ENCODE measurements at places on chromosomes 7 and 10.
A peak's percentile ranks its signal among the peaks of the same experiment; 100 is the strongest.

DNA sequence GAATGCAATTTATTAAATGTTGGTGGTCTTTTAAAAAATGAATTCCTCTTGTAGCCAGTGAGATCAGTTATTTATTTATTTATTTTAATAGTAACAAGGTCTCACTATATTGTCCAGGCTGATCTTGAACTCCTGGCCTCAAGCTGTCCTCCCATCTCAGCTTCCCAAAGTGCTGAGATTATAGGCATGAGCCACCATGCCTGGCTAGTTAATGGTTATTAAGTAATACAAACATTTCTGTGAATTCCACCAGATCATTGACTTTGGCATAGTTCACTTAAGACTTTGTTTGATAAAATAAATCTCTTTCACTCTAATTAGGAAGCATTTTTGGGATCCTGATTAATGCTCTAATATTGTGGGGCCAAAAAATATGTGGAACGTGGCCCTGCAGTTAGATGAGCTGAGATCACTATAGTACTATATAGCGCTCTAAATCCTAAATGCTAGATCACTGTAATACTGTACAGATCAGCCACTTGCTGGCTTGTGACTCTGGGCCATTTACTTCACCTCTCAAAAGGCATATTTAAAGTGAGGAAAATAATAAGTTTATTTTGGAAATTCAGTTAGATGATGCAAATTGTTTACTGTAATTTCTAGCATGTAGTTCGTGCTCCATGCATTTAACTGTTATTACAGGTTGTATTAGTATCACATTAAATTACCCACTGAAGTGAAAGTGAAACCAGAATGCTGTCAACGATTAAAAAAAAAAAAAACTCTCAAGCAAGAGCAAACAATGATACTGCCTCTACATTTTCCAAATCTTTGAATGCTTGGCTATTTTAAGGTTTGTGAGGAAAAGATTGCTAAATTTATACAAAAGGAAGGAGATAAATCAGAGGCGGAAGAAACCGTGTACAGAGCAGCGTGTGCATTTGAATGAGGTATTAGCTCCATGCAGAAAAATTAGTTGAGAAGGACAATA, 15.9 kb upstream of the FAS start:
- DNase-seq: no peak

- no peak for DNase-seq
Observed at GRCh38 chr7:99028261-99028973, 115.5 kb downstream of the SMURF1 start.

- peak; percentile 33 for DNase-seq
Observed at GRCh38 chr7:48154792-48155413, 16.4 kb upstream of the ABCA13 start.

GRCh38 chr10:60093317-60093716, 187.0 kb upstream of the CCDC6 start:
- no peak for DNase-seq

GRCh38 chr7:90271753-90272152, 26.8 kb downstream of the CFAP69 start:
- peak; percentile 78 for DNase-seq

DNA sequence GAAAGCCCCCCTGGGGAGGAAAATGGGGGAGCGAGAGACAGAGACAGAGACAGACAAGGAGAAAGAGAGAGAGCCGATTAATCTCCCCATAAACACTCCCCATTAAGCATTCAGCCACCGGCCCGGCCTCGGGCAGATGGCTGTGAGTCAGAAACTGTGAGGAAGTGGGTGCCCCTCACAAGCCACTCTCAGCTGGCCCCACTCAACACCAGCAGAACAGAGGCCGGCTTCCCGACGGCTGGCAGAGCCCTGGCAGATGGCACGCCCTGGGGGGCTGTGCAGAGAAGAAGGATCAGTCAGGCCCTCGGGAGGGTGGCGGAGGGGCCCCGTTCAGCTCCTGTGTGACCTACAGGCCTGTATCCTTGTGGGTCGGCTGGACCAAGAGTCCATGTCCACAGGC, 41.2 kb downstream of the CAMK2B start:
- no peak for DNase-seq

GRCh38 chr10:85848756-85849155, 517.8 kb downstream of the GRID1 start:
- no peak for DNase-seq

- DNase-seq: no peak
Observed at GRCh38 chr7:98669329-98670000, 52.4 kb downstream of the NPTX2 start.

DNA sequence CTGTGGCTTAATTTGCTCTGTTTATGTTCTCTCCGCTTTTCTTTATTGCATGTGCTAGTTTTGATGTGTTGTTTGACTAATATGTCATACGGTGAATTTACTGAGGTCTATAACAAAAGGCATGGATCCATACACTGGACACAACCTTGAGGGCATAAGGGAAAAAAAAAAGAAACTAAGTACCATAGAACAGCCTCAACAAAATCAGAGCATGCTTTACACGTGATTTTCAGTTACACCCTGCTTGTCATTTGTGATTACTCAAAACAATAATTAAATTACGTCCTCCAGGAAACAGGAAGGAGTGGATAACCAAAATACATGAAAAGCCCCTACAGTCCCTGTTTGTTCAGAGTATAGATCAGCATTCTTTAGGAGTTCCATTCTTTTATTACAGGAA, 150.5 kb downstream of the CRPPA start:
- DNase-seq: no peak

DNA sequence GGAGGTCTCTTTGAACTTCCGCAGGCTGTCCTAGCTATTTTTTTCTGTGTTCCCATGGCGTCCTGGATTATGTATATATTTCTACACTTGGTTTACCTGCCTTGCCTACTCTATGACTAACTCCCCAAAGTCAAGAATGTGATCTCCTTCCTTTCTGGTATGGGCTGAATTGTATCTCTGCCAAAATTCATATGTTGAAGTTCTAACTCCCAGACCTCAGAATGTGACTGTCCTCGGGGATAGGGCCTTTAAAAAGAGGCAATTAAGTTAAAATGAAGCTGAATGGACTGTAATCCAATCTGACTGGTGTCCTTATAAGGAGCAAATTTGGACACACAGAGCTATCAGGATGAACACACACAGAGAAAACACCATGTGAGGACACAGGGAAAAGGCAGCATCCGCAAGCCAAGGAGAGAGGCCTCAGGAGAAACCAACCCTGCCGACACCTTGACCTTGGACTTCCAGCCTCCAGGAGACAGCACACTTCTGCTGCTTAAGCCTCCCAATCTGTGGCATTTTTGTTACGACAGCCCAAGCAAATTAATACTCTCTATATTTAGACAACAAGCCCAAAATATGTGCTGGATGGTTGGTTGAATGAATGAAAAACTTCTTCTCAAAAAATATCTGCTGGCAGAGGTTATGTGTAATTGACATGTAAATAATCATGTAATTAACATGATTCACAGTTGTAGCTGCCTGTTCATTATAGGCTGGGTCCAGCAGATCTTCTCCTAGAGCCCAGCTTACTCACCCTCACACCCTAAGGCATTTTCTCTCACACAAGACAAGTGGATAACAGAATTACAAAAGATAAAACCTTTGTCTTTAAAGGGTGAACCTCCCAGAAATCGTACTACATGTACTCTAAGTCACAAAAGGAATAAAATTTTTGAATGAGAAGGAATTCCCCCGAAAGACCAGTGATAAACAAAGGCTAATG, 123.7 kb downstream of the CUBN start:
- DNase-seq: no peak

GRCh38 chr10:85224366-85224940, 896.1 kb downstream of the CCSER2 start:
- no peak for DNase-seq

- no peak for DNase-seq
Observed at GRCh38 chr10:48779546-48780152, 95.0 kb downstream of the WDFY4 start.
